ENCODE measurements at places on chromosomes 7 and 10.

- no peak overlapping the region for H3K27ac ChIP-seq
- H3K36me3 ChIP-seq = no peaks in the 10 kb centered on the region
- H3K27me3 ChIP-seq = no peaks in the 10 kb centered on the region
These were observed 279.4 kb upstream of the LYZL1 start for GRCh38 chr10:29009464-29009863.

GRCh38 chr7:107387128-107387527 lies 82.7 kb upstream of the GPR22 start:
- H3K4me1 ChIP-seq = peaks cover 10% of the 10 kb centered on the region
- H3K36me3 ChIP-seq = no peaks in the 10 kb centered on the region
- peak overlapping the region; percentile 6 for H3K27ac ChIP-seq

- no peak overlapping the region for H3K4me3 ChIP-seq
- H3K4me1 ChIP-seq = no peaks in the 10 kb centered on the region
- no peaks in the 10 kb centered on the region for H3K36me3 ChIP-seq
- no peak overlapping the region for H3K27ac ChIP-seq
- no peaks in the 10 kb centered on the region for H3K27me3 ChIP-seq
These were observed 507.1 kb upstream of the ADARB2 start for GRCh38 chr10:2244471-2244870.

DNA sequence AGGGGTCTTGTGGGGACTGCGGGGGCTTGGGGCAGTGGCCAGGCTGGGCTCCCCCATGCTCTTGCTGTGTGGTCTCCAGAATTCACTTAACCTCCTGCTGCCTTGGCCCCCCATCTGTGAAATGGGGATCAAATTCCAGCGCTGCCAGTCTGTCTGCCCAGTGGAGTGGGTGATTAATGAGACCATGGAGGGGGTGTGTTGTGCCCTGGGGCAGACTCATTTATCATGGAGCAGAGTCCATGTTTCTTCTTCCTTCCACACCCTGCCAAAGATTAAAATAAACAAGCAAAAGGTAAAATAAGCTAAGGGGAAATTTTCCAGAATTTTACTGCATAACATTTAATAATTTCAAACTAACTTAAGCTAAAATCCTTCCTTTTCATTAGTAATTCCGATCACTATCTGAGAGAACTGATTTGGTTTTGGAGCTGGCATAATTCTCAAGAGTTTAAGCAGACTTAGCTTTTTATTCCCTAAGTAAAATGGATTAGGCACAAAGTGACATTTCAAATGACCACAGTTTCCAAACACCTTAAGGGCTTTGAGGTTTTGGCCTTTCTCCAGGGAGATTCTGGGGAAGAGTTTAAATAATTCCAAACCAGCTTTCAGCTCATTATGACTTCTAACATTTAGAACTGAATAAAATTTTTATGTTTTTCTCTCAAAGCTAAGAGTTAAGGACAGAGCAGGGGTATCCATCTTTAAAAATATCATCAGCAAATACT lies 211.9 kb downstream of the CXCL12 start:
- H3K36me3 ChIP-seq = no peaks in the 10 kb centered on the region
- no peak overlapping the region for H3K27ac ChIP-seq
- H3K4me1 ChIP-seq = no peaks in the 10 kb centered on the region
- no peak overlapping the region for H3K4me3 ChIP-seq
- no peak for DNase-seq

DNA sequence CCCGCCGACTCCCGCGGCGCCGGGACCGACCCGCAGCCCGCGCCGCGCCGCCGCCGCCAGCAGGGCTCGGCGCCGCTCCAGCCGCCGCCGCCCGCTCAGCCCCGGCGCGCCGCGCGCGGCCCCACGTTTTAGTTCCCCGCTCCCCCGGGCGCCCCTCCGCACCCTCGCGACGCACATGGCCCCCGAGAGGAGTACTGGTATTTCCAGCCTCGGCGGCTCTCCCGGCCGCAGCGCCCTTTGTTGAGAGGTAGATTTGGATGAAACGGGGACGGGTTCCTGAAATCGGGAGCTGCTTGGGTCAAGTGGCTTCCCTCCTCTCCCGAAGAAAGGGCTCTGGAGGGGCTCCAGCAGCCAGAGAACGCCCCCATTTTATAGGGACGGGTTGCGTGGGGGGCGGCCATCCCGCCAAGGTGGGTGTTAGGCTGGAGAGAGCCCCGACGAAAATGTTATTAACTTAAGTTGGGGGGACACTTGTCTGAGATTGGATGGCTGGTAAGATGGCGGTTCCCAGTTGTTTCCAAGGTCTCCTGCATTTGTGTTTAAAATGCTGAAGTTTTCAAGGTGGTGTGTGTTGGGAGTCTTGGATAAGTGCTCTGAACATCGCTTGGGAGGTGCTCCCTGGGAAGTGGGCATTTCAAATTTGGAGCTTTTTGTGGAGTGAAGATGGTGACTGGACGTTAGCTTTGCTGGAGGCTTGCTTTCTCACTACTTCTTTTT lies 1.2 kb downstream of the BMI1 start:
- peaks cover 4% of the 10 kb centered on the region for H3K4me1 ChIP-seq
- H3K36me3 ChIP-seq = no peaks in the 10 kb centered on the region

GRCh38 chr7:20409961-20410360 lies 79.3 kb downstream of the ITGB8 start:
- H3K27ac ChIP-seq = no peak overlapping the region
- no peaks in the 10 kb centered on the region for H3K27me3 ChIP-seq
- H3K4me1 ChIP-seq = peaks cover 30% of the 10 kb centered on the region
- no peak for DNase-seq
- no peak overlapping the region for H3K4me3 ChIP-seq

DNA sequence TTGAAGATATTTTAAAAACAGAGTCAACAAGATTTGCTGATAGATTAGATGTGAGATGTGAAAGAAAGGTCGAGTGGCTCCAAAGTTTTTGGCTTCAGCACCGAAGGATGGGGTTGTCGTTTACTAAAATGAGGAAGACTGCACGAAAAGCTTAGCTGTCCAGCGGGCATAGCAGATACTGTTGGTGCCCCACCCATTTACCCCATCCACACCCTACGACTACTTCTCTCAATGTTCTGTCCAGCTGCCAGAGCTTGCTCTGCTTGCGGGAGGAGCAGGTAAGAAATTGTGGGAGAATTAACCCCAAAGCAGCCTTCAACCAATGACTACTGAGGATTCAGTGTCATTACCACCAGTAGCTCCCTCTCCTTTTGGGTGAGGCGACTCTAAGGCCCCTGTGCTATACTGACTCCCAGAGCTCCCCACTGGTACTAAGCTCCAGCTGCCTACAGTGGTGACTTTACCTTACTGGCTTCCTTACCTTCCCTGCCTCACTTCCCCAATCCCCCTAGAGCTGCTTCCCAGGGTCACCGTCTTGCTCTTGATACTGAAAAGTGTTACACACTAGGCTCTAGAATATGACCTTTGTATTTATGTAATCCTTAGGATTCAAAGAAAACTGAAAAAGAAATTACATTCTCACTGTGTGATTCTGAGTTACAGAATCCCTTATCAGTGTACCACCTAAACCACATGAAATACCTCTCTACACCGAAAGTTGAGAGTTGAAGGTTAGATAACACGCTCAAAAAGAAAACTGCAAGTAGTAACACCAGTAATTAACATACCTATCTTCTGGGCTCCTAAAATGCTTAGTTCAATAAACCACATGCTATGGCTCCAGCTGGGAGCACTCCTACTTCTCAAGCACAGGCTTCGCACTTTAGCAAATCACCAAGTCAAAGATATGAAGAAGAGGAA lies 22.3 kb downstream of the CACUL1 start:
- no peaks in the 10 kb centered on the region for H3K36me3 ChIP-seq
- DNase-seq = no peak
- H3K4me3 ChIP-seq = no peak overlapping the region
- H3K27ac ChIP-seq = no peak overlapping the region
- H3K27me3 ChIP-seq = no peaks in the 10 kb centered on the region

DNA sequence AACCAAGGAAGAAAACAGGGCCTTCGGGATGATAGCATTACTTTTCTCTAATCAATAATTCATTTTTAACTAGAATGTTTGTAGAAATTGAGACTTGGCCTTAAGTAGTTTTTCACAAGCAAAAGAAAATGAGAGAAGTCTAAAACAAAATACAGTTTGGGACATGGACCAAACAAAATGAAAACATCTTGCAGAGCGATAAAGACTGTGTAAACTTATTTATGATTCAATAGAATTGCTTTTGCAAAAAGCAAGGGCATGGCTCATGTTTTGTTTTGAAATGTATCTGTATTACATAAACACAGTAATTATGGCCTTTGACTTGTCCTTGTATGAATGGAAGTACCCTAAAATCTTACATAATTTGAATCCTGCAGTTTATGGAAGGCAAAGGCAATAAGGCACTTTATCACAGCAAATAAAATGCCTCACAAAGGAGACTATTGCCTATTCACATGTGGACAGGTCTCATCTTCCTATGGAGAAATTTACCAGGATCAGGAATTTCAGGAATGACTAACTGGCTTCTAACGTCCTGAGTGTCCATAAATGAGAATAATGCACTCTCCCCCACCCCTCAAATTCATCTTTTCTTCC lies 295.2 kb downstream of the PTEN start:
- no peak overlapping the region for H3K4me3 ChIP-seq
- peak overlapping the region; percentile 40 for H3K27ac ChIP-seq
- H3K27me3 ChIP-seq = no peaks in the 10 kb centered on the region
- no peaks in the 10 kb centered on the region for H3K4me1 ChIP-seq

DNA sequence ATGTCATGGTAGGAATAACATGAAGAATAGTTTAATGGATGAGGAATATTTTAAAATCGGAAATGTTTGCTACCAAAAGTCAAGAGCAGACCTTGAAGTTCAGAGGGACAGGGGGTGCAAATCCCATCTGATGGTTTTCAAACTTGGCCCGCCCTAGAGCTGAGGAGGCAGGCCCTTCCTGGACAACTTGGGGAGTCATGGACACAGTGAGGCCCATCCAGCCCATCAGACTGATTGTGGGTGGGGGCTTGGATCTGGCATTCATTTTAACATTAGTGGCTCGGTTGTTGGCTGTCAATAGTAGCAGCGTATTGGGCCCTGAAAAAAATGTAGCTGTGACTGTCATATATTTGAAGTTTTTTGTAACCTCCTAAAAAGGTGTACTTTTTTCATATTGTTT lies 2.0 kb downstream of the C10orf90 start:
- H3K4me1 ChIP-seq = peaks cover 3% of the 10 kb centered on the region
- no peak overlapping the region for H3K4me3 ChIP-seq
- H3K27me3 ChIP-seq = no peaks in the 10 kb centered on the region
- no peak for DNase-seq
- H3K36me3 ChIP-seq = no peaks in the 10 kb centered on the region

DNA sequence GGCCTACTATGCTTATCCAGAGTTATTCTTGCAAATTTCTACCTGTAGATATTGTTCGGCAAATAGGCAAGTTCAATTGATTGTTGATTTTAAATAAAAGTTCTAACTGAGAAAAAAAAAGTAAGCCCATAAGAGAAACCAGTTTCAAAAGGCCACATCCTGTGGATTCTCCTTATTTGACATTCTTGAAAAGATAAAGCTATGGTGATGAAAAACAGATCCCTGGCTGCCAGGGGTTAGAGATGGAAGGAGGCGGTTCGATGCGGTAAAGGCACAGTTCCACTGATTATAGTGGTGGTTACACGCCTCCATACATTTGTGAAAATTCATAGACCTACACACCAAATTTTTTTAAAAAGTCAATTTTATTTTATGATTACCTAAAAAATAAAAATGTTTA lies 347.8 kb downstream of the KCNMA1 start:
- H3K27me3 ChIP-seq = no peaks in the 10 kb centered on the region
- H3K36me3 ChIP-seq = no peaks in the 10 kb centered on the region
- DNase-seq = no peak
- no peak overlapping the region for H3K4me3 ChIP-seq

DNA sequence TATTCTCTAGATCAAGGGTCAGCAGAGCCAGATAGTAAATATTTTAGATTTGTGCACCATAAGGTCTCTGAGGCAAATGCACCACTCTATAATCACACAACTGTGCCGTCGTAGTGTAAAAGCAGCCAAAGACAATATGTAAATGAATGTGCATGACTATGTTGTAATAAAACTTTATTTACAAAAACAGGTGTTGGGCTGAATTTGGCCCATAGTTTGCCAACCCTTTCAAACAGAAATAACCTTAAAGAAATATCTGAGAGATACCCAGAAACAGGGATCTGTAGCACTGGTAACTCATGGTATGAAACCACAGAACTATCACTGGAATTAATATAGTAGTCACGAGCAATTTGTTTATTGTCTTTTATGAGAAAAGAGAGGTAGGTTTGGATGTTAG lies 86.0 kb downstream of the ARID5B start:
- DNase-seq = no peak
- no peak overlapping the region for H3K4me3 ChIP-seq
- peak overlapping the region; percentile 18 for H3K27ac ChIP-seq
- H3K27me3 ChIP-seq = no peaks in the 10 kb centered on the region
- peaks cover 20% of the 10 kb centered on the region for H3K4me1 ChIP-seq

GRCh38 chr7:31251441-31251840 lies 89.1 kb downstream of the NEUROD6 start:
- no peaks in the 10 kb centered on the region for H3K4me1 ChIP-seq
- no peak overlapping the region for H3K4me3 ChIP-seq
- no peaks in the 10 kb centered on the region for H3K27me3 ChIP-seq
- no peak overlapping the region for H3K27ac ChIP-seq
- H3K36me3 ChIP-seq = no peaks in the 10 kb centered on the region

DNA sequence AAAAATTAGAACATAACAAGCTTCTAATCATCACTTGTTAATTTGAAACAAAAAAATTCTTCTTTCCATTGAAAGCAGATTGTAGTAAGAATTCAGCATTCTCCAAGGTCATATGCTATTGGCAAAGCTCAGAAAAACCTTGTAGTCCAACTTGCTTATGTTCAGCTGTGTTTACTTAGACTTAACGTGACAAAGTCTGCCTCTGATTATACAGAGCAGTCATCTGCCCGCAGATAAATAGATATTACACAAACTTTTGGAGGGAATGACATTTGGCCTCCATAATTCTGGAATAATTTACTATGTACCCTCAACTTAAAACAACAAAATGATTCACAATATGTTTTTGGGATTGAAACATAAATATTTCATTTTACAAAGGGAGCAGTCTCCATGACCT lies 45.8 kb downstream of the MKX start:
- no peak overlapping the region for H3K4me3 ChIP-seq
- DNase-seq = no peak
- H3K27ac ChIP-seq = no peak overlapping the region
- no peaks in the 10 kb centered on the region for H3K36me3 ChIP-seq

GRCh38 chr10:112689327-112690072 lies 242.5 kb downstream of the VTI1A start:
- H3K27me3 ChIP-seq = no peaks in the 10 kb centered on the region
- no peaks in the 10 kb centered on the region for H3K4me1 ChIP-seq
- no peaks in the 10 kb centered on the region for H3K36me3 ChIP-seq
- no peak overlapping the region for H3K4me3 ChIP-seq

GRCh38 chr10:104253106-104253505 lies 1.6 kb upstream of the GSTO1 start:
- H3K27ac ChIP-seq = no peak overlapping the region
- peaks cover 35% of the 10 kb centered on the region for H3K4me1 ChIP-seq
- no peak for DNase-seq
- H3K4me3 ChIP-seq = no peak overlapping the region

DNA sequence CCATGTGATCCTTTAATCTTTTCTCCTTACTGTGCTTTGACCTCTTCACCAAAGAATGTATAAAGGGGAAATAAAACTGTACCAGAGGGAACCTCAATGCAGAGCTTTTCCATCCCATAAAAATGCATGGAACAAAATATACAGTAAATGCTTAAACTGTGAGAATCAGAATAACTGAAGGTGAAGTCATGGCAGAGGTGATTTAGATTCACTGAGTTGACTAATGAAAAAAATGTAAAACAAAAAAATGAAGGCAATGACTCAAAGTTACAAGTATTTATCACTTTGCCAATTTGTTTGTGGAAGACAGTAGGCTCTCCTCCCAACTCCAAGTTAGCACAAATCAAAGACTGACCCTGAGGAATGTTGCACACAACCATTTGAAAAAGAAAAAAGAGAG lies 1331.6 kb upstream of the SORCS1 start:
- no peak for DNase-seq
- H3K27me3 ChIP-seq = no peaks in the 10 kb centered on the region
- H3K27ac ChIP-seq = no peak overlapping the region
- H3K4me3 ChIP-seq = no peak overlapping the region
- H3K4me1 ChIP-seq = no peaks in the 10 kb centered on the region
- H3K36me3 ChIP-seq = no peaks in the 10 kb centered on the region
